ENCODE measurements at places on chromosomes 5 and 9.

GRCh38 chr9:109557481-109557880 lies 59.4 kb upstream of the PTPN3 start:
- no peak for DNase-seq

DNA sequence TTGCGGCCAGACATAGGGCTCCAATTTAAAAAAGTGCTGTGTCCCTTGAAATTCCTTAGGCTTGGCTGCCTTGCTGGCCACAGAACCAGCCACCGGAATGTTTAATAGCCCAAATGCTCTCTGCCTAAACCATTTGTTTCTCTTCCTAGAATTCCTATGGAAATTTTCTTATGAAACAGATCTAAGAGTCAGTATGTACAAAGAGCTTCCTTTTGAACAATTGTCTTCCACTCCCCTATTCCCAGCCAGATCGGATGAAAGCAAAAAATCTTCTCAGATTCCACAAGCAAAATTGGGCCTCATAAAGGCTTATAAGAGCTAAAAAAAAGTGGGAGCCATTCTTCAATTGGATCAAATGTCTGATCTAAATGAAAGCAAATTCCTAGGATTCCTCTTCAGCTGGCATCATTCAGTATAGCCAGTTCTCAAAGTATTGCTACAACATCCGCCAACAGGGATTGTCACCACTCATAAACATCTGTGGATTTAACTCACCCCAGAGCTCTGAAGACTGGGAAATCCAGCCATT lies 104.3 kb downstream of the CEMIP2 start:
- no peak for DNase-seq

GRCh38 chr9:87118594-87118993 lies 171.3 kb upstream of the GAS1 start:
- DNase-seq: no peak

DNA sequence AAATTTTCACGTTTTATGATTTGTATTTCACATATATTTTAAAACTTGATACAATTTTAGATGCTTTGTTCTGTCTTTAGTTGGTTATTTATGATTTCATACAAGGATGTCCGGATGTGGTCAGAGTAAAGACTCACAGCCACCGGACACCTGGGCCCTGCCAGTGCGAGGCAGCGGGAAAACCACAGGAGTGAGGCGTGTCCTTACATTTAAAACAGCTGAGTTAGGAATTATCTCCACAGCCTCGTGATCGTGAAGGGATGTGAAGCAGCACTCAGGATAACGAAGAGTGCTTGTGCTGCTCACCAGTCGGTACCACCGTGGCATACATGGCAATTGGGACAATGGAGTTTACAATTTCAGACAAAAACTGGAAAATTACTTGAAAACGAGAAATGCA lies 14.0 kb downstream of the SNX18 start:
- no peak for DNase-seq

DNA sequence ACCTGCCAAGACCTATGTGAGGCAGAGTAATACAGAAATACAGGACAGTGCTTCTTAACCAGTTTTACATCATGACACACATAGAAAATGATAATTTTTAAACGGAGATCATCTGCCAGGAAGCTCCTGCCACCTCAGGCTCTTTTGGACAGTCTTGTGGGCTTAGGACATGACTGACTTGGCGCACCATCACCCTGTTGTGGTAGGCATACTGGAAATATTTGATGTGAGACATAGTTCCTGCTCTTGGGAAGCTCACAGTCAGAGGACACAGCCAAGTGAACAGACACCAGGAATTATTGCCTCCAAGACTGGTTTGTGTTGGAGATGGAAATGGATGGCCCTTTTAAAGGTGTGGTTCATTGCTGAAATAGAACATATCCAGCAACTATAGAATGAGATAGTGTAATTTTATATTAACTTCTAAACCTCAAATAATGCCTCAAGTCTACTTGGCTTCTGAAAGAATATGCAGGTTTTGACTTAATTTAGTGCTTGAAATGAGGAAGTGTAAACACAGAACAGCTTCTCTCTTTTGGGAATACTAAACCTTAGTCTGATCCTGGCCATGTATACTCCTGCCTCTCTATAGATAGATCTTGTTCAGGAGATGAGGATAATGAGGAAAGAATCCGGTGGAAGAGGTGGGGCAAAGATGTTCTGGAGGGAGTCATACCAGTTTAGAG lies 19.7 kb downstream of the CPEB4 start:
- DNase-seq: no peak

GRCh38 chr9:96485280-96485679 lies 35.3 kb downstream of the HABP4 start:
- no peak for DNase-seq

DNA sequence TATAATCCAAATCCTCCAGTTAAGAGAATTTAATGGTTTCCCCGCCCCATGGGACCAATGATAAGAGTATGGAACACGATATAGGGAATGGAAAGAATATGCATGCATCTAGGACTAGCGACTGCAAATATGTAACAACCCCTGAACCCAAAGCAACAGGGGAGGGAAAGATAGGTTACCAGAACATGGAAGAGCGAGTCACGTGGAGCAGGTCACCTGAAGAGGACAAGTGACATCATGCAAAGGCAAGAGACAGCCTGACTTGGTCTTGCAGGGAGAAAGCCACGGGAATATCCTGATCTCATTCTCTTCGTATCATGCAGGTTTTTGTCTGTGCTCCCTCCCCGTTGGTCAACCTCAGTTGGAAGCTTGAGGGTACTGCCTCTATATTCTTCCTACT lies 4.7 kb upstream of the UHRF2 start:
- DNase-seq: no peak

DNA sequence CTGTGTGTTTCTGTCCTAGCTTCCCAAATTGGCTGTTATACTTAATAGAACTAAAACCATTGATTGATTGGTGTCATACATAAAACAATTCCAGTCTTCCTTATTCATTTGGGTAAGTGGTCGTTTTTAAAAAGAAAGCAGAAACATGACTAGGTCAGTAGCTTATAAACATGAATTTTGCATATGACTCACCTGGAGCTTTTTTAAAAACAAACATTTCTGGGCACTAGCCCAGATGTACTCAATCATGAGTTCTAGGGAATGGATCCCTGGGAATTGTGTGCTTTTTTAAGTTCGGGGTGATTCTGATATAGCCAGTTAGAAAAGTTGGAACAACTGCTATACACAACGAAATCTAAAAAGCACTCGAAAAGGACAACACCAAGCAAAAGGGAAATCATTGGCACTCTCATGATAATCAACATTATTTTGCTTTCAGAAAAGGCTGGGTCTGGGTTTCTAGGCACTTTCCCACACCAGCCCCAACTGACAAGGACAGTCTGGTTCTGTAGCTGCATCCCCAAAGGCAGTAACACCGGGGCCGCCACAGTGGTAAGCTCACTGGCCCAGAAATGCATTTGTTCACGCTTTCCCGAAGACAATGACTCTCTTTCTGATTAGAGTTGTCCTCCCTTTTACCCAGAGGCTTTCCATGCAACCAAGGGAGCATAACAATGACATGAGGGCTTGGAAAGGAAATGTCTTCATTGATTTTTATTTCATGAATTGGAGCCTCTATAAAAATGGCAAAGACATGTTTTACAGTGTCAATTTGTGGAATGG lies 664.9 kb upstream of the WWC1 start:
- no peak for DNase-seq

GRCh38 chr5:82985763-82986162 lies 91.4 kb downstream of the TMEM167A start:
- DNase-seq: no peak

DNA sequence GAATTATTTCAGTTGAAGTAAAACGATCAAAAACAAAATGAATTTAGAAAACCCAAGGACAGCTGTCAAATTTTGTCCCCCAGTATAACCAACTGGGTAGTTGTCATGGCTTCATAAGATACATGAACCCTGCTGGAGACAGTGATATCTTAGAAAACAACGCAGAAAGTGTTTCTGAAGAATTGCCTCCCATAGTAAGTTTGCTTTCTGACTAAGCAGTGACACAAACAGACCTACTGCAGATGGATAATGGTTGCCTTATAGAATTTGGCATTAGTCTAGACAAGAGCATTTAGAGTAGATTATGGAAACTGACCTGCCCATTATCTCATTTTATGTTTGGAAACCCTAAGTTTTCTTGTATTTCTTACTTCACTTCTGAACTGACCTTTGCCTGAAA lies 187.7 kb upstream of the KCNN2 start:
- DNase-seq: no peak

GRCh38 chr9:117000196-117000723 lies 313.2 kb downstream of the TRIM32 start:
- DNase-seq: no peak

- no peak for DNase-seq
Measured at GRCh38 chr9:120395376-120395775, 184.6 kb downstream of the CDK5RAP2 start.

GRCh38 chr5:125129151-125129806 lies 382.8 kb upstream of the ZNF608 start:
- no peak for DNase-seq

GRCh38 chr9:129454467-129455067 lies 166.3 kb downstream of the C9orf50 start:
- no peak for DNase-seq

DNA sequence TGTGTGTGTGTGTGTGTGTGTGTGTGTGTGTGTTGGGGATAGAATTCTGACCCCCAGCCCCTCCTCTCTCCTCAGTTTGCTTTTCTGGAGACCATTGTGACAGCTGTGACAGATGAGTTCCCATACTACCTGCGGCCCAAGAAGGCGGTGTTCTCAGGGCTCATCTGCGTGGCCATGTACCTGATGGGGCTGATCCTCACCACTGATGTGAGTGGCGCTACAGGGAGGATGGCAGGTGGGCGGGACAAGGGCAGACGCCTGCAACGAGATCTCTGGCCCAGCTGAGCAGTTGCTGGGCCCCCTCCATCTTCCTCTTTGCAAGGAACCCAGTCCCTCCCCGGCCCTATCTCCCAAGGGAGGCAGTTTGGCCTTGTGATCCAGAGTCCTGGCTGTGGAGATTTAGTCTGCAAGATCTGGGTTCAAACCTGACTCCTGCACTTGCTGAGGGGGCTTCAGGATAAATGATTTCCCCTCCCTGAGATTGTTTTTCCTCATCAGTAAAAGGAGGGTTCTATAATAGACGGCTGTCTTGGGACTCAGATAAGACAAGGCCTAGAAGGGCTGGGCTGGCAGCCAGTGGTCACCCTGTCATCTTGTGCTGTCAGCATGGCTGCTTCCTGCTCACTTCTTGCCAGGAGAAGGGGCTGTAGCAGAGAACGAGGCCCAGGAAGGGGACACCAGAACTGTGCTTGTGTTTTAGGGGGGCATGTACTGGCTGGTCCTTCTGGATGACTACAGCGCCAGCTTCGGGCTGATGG lies 14.1 kb downstream of the SLC6A7 start:
- no peak for DNase-seq

GRCh38 chr5:40674661-40675235 lies 5.0 kb upstream of the PTGER4 start:
- no peak for DNase-seq

GRCh38 chr5:173303878-173304590 lies 24.2 kb downstream of the STC2 start:
- no peak for DNase-seq

DNA sequence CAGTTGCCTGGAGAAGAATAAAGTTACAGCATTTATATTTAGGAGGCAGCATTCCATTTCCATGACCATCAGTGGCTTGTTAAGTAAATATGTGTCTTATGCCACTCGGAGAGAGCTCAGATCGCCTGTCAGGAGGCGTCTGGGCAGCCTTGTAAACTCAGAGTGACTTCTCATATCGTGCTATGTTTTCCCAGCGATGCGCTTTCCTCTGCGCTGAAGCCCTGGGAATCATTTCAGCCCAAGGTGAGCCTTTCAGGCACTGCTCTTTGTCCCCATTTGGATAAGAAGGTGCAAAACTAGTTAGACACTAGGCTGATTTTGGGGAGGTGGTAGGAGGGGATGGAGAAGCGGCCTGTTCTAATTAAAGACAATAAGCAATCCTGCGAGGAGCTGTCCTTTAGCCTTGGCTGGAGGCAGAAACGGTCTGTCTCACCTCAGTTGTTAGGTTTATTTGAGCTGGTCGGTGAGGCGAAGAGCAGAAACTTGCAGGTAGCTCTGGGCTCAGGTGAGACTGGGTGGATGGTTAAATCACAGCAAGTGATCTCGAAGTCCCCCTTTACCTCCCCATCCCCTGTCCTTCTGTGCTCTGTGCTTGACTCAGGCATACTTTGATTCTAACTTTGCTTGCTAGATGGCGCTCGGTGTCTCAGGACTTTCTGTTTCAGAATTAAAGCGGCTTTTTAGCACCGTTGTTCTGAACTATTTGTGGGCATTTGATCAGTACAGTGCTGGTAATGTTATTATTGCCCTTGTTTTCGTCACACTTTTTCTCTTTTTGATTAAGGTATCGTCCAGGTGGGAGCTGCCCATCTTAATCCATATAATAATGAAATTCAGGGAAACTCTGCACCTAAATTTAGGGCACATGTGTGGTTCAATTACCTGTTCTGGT lies 24.6 kb downstream of the NR2F1 start:
- peak; percentile 14 for DNase-seq

DNA sequence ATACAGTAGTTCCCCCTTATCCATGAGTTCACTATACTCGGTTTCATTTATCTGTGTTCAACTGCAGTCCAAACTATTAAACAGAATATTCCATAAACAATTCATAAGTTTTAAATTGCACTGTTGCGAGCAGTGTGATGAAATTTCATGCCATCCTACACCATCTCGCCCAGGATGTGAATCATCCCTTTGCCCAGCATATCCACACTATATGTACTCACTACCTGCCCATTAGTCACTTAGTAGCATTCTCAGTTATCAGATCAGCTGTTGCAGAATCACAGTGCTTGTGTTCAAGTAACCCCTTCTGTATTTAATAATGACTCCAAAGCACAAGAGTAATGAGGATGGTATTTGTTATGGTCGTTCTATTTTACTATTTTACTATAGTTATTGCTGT lies 51.5 kb downstream of the SHOC1 start:
- DNase-seq: no peak

GRCh38 chr5:56303511-56303910 lies 70.4 kb upstream of the ANKRD55 start:
- no peak for DNase-seq

DNA sequence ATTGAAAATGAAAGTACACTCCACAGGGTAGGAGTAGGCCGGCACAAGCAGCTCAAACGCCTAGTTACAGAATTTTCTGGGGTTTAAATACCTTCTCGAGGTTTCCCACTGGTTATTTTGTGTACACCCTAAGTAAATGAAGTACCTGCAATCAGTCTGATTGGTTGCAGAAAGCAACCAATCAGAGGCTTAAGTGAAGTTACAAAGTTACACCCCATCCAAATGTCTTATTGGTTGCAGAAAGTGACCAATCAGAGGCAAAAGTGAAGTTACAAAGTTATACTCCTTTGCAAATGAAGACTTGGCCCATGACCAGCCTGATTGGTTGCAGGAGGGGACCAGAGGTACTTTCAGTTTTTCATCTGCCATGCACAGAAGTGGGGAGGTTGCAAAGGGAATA lies 33.2 kb upstream of the ERAP2 start:
- DNase-seq: no peak

DNA sequence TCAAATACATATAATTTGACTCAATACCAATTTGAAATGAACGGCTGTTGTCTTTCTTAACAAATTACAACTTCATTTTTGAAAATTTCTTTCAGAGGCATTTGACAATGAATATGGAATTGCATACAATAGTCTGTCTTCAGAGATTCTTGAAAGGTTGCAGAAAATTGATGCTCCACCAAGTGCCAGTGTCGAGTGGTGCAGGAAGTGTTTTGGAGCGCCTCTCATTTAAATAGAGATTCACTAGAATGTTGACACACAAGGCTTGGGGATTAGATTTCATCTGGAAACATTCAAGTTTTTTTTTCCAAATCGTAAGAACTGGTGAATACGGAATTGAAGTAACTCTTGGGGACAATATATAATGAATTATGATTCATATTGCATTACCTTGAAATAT lies 8.1 kb downstream of the RPS6 start:
- no peak for DNase-seq

All from right lobe of liver (tissue), 6 donors.